ENCODE measurements at places on chromosomes 3 and 15.

GRCh38 chr15:83733206-83733605, 79.3 kb downstream of the ADAMTSL3 start:
- DNase-seq, result no peak

DNA sequence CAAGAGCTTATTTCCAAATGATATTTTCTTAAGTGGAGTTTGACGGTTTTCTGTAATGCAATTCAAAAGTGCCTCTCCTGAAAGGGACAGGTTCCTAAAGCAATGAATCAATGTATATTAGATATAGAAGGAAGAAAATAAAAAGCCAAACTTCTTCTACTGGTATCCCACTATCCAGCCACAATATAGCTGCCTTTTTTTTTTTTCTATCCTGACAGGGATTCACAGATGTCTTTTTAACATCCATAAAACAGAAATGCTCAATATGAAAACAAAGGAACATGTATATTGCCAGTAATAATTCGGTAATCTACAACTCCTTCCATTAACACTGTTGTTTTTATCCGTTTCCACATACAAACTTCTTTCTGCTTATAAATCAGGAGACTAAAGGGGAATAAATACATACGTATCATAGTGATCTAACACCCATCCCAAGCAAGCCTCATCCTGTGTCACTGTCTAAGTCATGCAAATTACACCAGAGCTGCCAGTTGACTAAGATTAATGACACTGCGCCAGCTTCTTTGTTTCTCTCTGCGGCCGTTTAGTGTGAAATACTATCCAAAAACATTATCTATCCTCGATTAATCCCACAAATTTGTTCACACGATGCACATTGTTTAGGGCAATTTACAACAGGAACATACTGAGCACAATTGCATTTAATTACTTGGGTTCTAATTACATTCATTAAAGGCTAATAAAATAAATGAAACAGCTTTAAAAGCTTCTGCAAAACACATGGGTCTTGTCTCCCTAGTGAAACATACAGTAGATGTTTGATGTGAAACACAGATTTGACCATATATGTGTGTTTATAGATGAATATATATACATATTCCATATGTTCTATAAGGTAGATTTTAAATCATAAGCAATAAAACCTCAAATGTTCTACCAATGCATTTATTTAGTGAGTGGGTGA, 51.9 kb upstream of the CDIN1 start:
- no peak for DNase-seq

GRCh38 chr3:150535204-150535603, 11.1 kb downstream of the SERP1 start:
- no peak for DNase-seq

GRCh38 chr3:171192176-171192854, 165.8 kb upstream of the SLC2A2 start:
- DNase-seq, result no peak

- no peak for DNase-seq
Observed at GRCh38 chr3:109191421-109191820, 54.9 kb downstream of the C3orf85 start.

DNA sequence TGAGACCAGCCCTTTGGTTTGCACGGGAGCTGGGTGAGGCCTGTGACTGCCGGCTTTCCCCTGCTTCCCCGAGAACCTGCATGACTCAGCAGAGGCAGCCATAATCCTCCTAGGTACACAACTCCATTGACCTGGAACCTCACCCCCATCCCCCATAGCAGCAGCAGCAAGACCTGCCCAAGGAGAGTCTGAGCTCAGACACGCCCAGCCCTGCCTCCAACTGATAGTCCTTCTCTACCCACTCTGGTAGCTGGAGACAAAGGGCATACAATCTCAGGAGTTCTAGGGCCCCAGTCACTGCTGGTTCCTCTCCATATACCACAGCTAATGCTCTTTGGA, 141.0 kb upstream of the ARHGEF26 start:
- DNase-seq, result no peak

DNA sequence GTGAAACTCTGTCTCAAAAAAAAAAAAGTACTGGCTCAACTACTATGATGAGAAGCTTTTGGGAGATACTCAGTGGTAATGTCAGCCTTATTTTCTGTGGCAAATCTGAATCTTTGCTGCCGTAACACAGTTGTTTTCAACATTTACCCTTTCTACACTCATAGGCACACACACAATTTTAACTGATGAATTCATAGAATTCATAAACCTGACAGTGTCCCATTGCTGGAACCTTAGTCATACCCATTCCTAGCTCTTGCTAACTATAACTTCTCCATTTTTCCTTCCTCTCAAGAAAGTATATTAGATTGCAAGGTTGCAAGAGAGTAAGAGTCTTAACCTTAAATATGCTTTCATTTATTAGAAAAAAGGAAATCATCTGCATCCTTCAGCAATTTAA, 496.6 kb downstream of the FHIT start:
- no peak for DNase-seq

GRCh38 chr3:59444294-59444671, 394.5 kb upstream of the CFAP20DC start:
- no peak for DNase-seq

DNA sequence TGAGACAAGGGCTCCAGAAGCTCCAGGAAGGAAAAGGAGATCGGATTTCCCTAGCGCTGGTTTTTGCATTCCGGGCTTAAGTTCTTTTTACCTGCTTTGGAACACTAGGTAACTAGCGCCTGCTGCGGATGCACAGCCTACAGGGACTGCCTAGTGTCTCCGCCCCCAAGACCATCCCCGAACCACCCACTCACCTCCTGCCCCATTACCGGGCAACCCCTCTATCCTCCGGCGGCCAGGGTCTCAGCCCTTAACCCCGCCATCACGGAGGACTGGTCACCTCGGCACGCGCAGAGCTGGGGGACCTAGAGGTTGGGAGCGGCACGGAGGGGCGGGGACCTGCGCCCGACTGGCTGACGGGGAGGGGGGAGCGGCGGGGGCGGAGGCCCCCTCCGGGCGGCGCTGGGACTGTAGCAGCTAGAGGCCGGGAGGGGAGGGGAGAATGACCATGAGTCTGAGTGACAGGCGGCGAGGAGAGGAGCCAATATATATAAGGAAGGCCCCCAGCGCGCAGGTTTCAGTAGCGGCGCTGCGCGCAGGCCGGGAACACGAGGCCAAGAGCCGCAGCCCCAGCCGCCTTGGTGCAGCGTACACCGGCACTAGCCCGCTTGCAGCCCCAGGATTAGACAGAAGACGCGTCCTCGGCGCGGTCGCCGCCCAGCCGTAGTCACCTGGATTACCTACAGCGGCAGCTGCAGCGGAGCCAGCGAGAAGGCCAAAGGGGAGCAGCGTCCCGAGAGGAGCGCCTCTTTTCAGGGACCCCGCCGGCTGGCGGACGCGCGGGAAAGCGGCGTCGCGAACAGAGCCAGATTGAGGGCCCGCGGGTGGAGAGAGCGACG, at the start of gene DLL4:
DLL4 (plus strand) TSS at position 520 of the 839 bp plus-strand sequence. CDS start 329 bp downstream, outside the sequence.
- DNase-seq, result no peak

DNA sequence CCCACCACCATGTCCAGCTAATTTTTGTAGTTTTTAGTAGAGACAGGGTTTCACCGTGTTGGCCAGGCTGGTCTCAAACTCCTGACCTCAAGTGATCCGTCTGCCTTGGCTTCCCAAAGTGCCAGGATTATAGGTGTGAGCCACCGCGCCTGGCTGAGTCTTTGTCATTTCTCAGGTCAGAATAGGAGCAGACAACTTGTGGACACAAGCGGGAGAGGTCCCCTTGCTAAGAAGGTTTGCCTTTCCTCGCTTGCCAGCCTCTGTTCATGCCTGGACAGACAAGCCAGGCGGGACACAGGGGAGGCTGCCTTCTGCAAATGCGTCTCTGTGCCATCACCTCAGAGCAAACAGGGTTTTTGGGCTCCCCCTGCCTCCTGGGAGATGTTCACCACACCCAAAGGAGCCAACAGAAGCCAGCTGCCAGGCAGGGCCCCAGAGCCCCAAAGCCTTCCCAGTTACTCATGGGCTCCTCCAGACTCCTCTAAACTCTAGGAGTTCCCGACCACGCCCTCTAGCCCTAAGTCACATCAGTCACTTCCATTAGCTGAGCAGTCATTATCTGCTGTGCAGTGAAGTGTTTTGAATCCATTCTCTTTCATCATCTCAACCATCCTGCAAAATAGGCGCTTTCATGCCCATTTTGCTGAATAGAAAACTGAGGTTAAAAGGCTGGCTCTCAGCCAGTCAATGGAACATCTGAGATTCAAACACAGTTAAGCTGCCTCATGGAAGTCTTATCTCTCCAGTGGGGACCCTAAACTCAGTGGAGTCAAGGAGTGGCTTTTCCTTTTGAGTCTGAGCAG, 245.0 kb downstream of the UACA start:
- DNase-seq, result no peak

DNA sequence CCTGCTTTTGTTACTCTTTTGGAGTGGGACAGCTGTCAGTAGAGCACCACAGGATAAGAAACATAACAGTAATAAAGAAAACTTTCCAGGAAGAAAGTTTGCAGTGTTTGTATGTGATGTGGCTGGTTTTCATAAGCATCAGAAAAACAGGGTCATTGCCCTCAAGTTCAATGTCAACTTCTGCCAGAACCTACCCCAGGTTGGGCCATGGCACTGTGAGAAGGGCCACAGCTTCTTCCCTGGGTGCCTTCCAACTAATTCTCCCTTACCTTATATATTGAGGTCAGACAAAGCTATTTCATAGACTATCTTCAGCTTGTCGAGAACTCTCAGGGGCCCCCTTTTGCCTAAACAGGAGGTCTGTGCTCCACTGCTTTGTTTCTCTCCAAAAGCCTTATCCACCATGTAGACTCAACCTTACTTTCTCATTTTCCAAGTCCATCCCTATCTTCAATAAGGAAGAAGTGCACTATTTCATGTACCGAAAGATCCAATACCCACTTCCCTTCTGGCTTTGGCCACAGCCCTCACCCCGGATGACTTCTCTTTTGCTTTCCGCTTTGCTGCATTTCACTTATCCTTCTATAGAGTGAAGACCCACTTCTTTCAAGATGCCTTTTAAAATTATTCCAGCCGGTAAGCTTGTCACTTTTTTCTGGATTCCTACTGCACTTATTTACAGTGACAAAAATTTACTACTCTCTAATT, 38.2 kb upstream of the PLCL2 start:
- no peak for DNase-seq

DNA sequence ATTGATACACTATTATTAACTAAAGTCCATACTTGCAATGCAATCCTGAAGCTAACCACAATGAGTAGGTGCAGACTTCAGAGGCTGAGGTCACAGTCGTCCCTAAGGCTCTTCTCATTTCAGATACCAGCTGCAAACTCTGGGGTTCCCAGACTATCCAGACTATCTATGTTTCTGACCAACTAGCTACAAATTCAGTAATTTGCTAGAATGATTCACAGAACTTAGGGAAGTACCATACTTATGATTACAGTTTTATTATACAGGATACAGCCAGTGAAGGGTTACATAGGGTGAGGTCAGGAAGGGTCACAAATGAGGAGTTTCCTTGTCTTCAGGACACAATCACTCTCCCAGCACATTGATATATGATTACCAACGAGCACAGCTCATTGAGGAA, 36.5 kb downstream of the PPM1L start:
- no peak for DNase-seq

DNA sequence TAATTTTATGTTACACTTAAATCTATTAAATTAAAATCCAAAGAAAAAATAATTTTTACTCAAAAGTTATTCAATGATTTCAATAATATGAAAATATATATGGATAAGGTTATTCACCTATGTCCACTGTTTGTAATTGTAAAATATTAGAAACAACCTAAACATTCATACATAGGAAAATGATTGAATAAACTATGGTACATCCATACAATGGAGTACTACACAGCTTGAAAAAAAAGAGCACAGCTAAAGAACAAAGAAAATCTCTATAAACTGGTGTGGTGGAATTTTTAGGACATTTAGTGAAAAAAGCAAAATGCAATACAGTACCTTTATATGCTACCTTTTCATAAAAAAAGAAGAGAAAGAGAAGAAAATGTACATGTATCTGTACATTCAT, 52.8 kb downstream of the SHOX2 start:
- DNase-seq, result no peak

- no peak for DNase-seq
Observed at GRCh38 chr3:179186426-179186825, 38.3 kb downstream of the PIK3CA start.

- DNase-seq, result no peak
Observed at GRCh38 chr15:69743091-69743490, 290.5 kb downstream of the RPLP1 start.

DNA sequence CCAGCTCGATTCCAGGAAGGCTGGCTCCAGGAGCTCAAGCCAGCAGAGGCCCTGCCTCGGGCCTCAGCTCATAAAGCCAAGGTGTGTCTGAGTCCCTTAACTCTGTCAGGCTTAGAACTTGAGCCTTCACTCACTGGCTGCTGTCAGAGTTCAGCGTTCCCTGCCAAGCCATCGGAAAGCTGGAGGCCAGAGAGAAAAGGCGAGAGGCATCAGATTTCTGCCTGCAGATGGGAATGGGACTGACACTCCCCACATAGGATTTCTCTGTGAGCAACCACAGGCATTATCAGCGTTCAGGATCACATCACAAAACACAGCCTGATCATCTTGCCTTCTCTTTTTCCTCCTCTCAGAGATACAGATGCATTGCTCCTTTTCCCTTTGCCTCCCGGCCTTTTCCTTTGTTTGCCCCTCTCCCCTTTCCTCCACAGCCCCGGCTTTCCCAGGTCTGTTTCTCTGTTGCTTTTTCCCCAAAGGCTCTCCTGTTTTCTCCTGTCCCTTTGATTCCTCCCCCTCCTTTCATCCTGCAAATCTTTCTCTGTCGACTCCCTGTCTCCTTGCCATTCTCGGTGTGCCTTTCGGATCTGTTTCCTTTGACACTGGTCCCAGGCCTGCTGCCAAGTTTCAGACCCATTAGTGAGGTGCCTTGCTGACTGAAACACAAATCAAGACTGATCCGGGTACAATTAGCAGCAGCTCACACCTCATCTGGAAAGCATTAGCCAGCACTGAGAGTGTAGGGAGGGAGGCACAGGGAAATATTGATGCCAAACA, 44.5 kb upstream of the BOC start:
- DNase-seq, result no peak

- DNase-seq, result no peak
Observed at GRCh38 chr15:74955017-74955416, 1.6 kb downstream of the RPP25 start.

GRCh38 chr15:31268911-31269784, 57.5 kb upstream of the KLF13 start:
- no peak for DNase-seq

DNA sequence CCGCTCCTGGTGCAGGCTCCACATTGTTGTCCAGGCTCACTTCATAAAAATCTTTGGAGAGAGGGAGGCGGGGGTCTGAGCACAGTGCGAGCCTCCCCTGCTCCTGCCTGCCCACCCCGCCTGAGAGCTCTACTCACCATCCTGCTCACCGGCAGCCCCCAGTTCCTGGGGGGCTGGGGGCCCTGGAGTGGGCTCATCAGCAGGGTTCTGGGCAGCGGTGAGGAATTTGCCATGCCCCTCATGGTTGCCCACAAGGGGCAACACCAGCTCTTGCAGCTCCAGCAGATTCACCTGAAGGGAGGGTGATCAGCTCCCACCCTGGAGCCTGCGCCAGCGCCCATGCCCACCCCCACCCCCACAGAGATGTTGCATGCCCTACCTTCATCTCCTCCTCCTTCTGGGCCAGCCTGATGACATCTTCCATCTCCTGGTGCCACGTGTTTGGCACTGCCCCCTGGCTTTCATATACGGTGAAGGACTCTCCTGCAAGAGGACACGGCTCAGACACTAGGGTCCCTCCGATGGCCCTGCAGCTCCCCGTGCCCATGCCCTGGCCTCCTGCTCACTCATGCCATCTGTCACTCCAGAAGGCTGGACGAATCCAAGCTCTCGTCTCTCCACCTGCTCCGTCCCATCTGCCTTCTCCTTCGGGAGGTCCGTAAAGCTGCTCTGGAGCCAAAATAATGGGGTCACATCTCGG, 162.1 kb downstream of the TBC1D2B start:
- no peak for DNase-seq

All from stimulated activated CD8-positive, alpha-beta memory T cell treated with anti-CD3 and anti-CD28 coated beads, Interleukin-7, amount 100 ng/mL, for 24 hours (primary cell).